Effector CD8-positive, alpha-beta T cell (primary cell): ENCODE measurements at places on chromosomes 7 and 10.

GRCh38 chr7:111736552-111736874 lies 174.2 kb upstream of the IMMP2L start:
- DNase-seq: no peak

DNA sequence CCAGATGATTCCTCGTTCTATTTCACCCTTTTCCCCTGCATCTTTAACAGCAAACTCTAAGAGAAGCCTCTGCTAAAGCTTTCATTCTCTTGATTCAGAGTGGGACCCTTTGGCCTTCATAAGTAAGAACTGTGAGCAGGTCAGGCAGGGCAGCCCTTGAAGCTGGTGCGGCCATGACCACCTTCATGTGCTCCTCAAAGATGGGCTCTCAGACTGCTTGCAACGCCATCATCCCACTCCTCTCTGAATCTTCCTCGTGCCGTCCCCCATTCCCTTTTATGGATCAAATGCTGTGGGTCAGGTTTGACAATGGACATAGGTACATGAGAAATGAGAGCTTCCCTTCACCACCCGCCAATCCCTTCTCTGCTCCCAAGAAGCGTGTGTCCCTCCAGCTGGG lies 207.4 kb downstream of the TCF7L2 start:
- DNase-seq: no peak

GRCh38 chr7:134737566-134738345 lies 41.7 kb upstream of the CALD1 start:
- DNase-seq: no peak

GRCh38 chr10:102001435-102002068 lies 54.4 kb downstream of the ARMH3 start:
- no peak for DNase-seq

GRCh38 chr10:112002206-112002605 lies 181.4 kb downstream of the GPAM start:
- DNase-seq: no peak

- no peak for DNase-seq
These were observed 137.0 kb upstream of the RET start for GRCh38 chr10:42939685-42940366.

GRCh38 chr10:129963641-129964501 lies at the start of gene EBF3:
Gene EBF3, minus strand, starts transcription at chr10:129964274. Its CDS starts 506 bp downstream, at chr10:129963768.
- DNase-seq: peak; percentile 11

- no peak for DNase-seq
These were observed 12.5 kb downstream of the ADD3 start for GRCh38 chr10:110020265-110020664.

- no peak for DNase-seq
These were observed 542.3 kb upstream of the MBL2 start for GRCh38 chr10:53314876-53315275.
